Activated CD4-positive, alpha-beta memory T cell treated with anti-CD3 and anti-CD28 coated beads for 36 hours (primary cell): ENCODE measurements at places on chromosomes 12 and 14. TPM values are rescaled to one million over a fixed set of nuclear protein-coding genes. Genes with fewer than 3 reads are reported as not detected.

DNA sequence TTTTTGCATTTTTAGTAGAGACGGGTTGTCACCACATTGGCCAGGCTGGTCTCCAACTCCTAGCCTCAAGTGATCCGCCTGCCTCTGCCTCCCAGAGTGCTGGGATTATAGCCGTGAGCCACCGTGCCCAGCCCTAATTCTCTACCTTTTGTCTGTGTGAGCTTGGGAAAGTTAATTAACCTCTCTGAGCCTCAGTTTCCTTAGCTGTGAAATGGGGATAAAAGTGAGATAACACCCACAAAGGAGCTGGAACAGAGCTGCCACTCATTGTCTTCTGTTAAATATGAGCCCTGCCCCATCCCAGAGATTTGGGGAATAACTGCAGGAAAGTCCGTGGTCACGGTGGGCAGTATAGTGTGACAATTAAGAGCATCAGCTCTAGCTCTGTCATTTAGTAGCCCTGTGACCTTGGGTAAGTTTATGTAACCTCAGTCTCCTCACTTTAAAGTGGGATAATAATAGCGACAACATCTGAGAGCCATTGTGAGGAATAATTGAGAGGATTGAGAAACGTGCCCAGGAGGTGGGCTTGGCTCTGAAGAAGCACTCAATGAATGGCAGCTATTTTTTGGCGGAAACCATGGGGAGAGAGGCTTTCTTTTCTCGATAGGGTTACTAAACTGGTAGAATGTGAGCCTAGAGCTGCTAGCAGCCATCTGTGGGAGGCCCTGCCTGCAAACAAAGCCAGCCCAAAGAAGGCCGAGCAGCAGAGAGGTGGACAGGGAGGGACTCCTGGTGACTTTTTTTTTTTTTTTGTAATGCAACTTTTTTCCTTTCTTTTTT lies 60.8 kb upstream of the MED13L start:
- no peak for DNase-seq

DNA sequence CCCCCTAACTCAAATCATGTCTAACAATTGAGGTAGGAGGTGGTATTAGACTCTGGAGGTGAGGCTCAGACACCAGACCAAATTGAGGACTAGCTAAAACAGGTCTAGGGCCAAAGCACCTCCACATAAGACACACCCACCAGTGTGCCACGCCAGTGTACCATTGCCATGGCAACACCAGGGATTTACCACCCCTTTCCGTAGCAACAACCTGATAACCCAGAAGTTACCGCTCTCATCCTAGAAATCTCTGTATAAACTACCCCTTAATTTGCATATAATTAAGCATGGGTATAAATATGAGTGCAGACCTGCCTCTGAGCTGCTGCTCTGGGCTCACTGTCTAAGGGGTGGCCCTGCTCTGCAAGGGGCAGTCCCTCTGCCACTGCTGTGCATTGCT lies 57.4 kb upstream of the PPP2R5C start:
- no peak for DNase-seq

GRCh38 chr12:47097276-47097896 lies 17.6 kb upstream of the AMIGO2 start:
- no peak for DNase-seq

Gene RFX4
- not detected for total RNA-seq

DNA sequence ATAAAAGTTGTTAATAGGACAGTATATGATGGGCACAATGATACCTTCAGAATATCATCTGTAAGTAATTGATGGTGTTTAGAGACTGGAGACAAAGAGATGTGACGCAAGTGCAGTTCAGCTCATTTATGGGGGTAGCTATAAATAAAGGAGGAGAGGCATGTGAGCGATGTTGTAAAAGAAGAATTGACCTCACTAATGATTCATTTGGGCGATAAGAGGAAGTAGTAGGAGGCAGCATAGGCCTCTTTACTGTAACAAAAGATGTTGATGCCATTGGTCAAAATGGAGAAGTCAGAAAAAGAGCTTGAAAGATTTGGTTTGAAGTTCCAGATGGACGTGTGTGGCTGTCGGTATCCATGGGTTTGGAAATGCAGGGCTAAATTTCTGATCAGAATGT lies 70.0 kb downstream of the FLRT2 start:
- DNase-seq = no peak

Gene FAM90A1
- total RNA-seq = 0.41 TPM

Gene NOS1
- total RNA-seq = not detected

GRCh38 chr12:6635856-6636531 lies at the start of gene LPAR5:
TSS of gene LPAR5 (minus strand) at chr12:6635959. CDS start at chr12:6621248, 14,711 bp downstream.
- peak; percentile 48 for DNase-seq

- DNase-seq = no peak
Measured at GRCh38 chr14:103052407-103052806, 4.9 kb downstream of the CDC42BPB start.

DNA sequence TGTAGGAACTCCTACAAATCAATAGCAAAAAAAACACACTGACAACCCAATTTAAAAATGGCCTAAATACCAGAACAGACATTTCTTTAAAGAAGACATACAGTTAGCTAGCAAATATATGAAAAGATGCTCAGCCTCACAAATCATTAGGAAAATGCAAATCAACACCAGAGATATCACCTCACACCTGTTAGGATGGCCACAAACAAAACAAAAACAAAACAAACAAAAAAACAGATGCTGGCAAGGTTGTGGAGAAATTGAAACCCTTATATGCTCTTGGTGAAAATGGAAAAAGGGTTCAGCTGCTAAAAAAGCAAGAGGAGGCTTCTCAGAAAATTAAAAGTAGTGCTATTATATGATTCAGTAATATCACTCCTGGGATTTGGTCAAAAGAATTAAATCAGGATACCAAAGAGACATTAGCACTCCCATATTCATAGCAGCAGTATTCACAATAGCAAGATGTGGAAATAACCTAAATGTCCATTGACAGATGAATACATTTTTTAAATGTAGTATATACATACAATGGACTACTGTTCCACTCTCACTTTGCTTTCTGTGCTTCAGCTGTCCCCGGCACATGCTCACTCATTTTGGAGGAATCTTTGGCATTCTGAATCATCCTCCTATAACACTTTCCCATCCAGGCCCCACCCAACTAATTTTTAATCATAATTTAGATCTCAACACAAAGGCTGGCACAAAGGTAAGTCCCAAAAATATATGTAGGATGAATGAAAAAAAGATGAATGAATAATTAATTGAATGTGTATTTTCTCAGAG lies 99.1 kb downstream of the SYT1 start:
- no peak for DNase-seq

GRCh38 chr12:108115123-108116121 lies 13.7 kb upstream of the WSCD2 start:
- DNase-seq = no peak

DNA sequence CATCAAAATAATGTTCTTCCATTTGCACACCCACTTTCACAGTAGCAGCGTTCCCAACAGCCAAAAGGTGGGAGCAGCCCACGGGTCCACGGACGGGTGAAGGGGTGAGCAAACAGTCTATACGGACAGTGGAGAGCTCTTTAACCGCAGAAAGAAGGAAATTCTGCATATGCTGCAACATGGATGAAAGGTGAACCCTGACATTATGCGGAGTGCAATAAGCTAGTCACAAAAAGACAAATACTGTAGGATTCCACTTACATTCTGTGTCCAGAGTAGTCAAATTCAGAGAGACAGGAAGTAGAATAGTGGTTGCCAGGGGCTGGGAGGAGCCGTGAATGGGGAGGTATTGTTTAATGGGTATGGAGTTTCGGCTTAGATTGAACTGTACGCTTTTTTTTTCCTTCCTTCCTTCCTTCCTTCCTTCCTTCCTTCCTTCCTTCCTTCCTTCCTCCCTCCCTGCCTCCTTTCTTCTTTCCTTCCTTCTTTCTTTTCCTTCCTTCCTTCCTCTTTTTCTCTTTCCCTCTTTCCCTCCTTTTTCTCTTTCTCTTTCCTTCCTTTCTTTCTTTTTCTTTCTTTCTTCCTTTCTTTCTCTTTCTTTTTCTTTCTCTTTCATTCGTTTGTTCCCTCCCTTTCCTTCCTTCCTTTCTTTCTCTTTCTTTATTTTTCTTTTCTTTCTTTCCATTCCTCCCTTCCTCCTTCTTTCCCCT lies 15.8 kb upstream of the ANKRD9 start:
- peak; percentile 61 for DNase-seq

GRCh38 chr14:55914771-55915170 lies 203.4 kb upstream of the PELI2 start:
- DNase-seq = no peak

DNA sequence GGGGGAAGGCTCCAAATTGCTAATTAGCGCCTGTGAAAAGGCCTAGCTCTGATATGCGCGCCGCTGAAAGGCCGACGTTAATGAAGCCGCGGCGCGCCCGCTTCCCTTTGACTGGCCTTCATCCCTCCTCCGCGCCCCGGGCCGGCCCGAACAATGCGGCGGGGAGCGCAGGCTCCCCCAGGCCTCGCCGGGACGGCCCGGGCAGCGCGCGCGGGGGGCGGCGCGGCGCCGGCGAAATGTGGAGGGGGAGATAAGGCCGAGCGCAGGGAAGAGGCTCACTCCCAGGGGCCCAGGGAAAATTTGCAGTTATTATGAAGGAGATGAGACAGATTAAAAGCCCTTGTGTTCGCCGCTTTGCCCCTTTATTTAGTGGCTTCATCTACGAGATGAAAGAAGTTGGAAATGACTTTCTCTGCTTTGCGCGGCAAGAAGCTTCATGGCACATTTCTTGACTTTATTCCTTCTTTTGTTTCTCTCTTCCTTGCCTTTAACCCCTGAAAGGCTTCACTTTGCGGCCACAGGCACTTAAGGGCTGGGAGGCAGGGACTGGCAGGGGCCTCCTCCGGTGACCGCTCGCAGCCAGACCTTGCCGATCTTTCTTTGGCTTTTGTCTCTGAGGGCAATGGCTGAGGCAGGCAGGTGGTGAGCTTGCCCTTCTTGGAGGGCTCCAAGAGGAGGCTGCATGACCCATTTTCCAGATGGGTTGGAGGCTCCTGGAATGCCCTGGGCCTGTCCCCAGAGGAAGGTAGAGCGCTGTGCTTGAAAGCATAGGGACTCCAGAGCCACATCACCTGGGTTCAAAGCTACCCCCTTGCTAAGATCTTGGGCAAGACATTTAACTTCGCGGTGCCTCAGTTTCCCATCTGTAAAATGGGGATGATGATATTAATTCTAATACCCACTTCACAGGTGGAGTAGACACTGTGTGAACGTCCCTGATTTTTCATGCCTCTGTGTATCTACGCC lies 12.7 kb upstream of the GPATCH2L start:
- DNase-seq = no peak

DNA sequence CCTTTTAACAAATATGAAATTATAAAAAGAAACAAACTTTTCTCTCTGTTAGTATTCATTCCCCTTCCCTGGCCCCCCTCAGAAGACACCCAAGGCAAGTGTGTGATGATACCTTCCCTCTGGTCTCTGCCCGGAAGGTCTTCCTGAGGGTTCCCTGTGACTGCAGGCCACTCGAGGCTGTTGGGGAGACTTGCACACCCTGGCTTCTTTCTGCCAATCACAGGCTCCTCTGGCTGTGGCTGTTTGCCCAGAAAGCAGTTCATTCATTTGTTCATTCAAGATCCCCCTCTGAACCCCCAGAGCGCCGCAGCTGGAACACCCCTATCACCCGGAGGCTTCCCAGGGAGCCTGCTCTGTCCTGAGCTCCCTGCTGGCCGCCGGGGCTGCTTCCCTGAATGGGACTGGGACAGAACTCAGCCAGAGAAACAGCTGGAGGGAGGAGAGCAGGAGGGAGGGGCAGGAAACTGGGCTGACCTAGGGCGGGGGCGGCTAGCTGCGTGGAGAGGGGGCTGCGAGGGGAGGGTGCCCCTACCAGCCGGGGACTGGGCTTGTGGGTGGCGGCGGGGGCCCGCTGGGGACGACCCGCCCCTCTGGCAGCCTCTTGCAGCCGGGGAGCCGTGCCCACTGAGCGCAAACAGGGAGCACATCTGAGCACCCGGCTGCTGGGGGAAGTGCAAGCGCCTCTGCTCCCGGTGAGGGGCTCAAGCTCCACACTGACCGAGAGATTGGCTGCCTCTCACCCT lies at the start of gene CMKLR1:
TSS of gene CMKLR1 (minus strand) at position 397 of the 743 bp plus-strand sequence. CDS start 45,720 bp downstream, outside the sequence.
- no peak for DNase-seq

- DNase-seq = peak; percentile 86
Measured at GRCh38 chr12:47808574-47809365, 10.9 kb downstream of the HDAC7 start.
